Right renal cortex interstitium (tissue), 3 donors: ENCODE measurements at places on chromosomes 1 and 21. TPM values are rescaled to one million over a fixed set of nuclear protein-coding genes. Genes with fewer than 3 reads are reported as not detected.

The AQP10 gene
- polyA plus RNA-seq: 0.07 TPM

The AMY1B gene
- not detected for polyA plus RNA-seq

The FHAD1 gene
- polyA plus RNA-seq: 2.4 TPM

The CD53 gene
- 7.4 TPM for polyA plus RNA-seq

The CFHR5 gene
- not detected for polyA plus RNA-seq

The IGSF5 gene
- 1.2 TPM for polyA plus RNA-seq

The LRRC39 gene
- 2.2 TPM for polyA plus RNA-seq

The SPRR2A gene
- polyA plus RNA-seq: not detected
